ENCODE measurements at places on chromosomes 7 and 10. TPM values are rescaled to one million over a fixed set of nuclear protein-coding genes. Genes with fewer than 3 reads are reported as not detected.

PTPN20 gene
- 4.4 TPM for total RNA-seq

ETV1 gene
- 7.4 TPM for total RNA-seq

PCBD1 gene
- total RNA-seq = 30.1 TPM

TAS2R41 gene
- total RNA-seq = 3.3 TPM

TUBB8 gene
- not detected for total RNA-seq

DNA sequence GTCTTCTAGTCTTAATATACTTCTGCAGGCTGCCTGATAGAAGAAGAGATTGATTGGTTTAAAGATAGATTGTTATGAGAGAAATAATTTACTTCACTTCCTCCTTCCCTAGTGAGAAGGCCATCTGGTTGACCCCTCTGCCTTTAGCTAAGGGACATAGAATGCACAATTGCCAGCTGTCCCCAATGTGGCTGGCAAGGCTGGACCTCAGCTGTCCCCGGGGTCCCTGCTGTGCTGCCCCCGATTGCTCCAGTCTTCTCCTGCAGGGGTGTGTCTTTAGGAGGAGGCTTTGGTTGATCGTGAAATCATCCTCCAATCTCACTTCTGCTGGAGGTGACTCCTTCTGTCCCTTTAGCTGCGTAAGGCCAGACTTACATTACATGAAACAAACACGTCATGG, 388.5 kb downstream of the DPP6 start:
- no peak for DNase-seq

GRCh38 chr10:92816091-92816531, 32.2 kb upstream of the EXOC6 start:
- DNase-seq = no peak
